ENCODE measurements at places on chromosomes 2 and 18.

- no peak for DNase-seq
Observed at GRCh38 chr18:35172451-35173035, 68.3 kb upstream of the ZNF397 start.

DNA sequence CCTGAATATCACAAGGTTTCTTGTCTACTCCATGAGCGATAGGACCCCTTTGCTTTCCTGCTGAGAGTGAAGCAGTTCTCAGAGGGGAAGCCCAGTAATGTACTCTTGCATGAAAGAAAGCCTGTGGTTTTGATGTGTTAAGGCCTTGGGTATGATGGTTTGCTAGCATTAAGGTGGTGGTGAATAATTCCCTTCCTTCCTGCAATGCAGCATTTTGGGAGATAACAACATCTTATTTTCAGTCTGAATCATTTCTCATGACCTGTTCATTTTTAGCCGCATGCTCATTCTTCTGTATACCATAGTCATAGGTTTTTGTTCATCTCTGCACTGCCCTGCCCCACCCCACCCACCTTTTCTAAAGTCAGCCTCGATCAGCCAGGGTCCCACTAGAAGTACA, 66.2 kb downstream of the HNMT start:
- no peak for DNase-seq

DNA sequence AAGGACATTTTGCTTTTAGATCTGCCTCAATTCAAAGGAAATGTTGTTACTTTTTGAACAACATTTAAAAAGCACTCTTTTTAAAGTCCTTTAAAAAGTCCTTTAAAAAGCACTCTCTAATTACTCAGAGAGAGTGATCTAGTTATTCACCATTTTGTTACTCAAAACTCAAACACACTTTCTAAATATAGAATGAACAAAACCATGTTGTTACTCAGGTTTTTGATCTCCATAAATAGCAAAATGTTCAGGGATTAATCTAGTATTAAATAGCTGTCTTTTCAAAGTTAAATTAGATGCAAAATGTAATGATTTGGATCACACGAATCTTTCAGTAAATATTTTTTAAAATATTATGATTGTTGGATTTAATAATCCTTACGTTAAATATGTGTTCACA, 143.5 kb upstream of the BOD1L2 start:
- no peak for DNase-seq

- peak; percentile 21 for DNase-seq
Observed at GRCh38 chr2:177334940-177335543, 57.5 kb upstream of the AGPS start.

DNA sequence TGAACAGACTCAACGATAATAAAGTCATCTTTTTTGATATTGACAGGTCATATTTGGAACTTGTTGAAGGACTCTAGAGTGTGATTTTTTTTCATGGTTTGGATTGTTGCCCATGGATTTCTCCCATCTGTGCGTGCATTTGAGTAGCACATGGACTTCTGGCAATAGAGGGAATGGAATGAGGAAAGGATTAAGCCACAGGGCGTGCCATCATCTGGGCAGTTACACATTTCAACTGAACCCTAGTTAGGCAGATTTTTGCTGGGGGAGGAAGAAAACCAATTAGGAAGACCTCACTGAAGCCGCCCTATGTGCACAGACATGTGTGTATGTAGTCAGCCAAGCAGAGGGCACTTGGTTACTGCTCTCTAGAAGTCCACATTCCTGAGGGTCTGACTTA, 72.6 kb downstream of the TPGS2 start:
- peak; percentile 50 for DNase-seq

DNA sequence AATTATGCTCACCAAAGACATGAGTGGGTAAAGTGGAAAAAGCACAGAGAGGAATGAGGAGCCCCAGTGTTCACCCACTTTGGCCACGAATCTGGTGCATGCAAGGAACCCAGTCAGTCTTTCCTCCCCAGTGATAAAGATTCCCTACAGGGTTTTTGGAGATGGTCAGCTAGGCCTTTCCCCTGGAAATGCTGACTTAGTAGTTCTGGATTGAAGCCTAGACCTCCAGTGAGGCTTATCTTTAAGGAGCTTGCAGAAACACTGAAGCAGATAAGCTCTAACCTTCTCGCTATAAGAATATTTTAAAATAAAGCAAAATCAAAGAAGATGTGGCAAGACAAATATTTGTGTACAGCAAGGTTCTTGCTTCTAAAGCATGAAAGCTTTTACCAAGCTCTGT, 178.3 kb upstream of the CCDC68 start:
- DNase-seq, result no peak

- DNase-seq, result peak; percentile 4
Observed at GRCh38 chr18:26746398-26746797, 119.1 kb downstream of the AQP4 start.

DNA sequence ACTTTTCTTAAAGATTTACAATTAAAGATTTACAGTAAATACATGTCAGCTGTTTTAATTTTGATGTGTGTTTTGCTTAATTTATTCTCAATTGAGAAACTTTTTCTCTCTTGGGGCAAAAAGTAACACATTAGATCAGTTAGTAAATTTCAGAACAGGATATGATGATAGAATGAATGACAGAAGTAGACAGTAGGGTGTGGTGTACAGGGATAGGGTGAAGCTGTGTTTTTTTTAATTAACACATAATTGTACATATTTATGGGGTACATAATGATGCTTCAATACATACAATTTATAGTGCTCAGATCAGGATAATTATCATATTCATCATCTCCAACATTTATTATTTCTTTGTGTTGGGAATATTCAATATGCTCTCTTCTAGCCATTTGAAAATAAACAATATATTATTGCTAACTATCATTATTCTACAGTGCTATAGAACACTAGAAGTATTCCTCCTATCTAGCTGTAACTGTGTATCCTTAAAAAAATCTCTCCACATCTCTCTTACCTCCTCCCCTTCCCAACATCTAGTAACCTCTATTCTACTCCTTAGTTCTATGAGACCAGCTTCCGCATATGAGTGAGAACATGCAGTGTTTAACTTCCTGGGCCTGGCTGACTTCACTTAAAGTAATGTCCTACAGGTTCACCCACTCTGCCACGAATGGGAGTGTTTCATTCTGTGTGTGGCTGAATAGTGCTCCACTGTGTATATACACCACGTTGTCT, 175.2 kb downstream of the SNTG2 start:
- no peak for DNase-seq

DNA sequence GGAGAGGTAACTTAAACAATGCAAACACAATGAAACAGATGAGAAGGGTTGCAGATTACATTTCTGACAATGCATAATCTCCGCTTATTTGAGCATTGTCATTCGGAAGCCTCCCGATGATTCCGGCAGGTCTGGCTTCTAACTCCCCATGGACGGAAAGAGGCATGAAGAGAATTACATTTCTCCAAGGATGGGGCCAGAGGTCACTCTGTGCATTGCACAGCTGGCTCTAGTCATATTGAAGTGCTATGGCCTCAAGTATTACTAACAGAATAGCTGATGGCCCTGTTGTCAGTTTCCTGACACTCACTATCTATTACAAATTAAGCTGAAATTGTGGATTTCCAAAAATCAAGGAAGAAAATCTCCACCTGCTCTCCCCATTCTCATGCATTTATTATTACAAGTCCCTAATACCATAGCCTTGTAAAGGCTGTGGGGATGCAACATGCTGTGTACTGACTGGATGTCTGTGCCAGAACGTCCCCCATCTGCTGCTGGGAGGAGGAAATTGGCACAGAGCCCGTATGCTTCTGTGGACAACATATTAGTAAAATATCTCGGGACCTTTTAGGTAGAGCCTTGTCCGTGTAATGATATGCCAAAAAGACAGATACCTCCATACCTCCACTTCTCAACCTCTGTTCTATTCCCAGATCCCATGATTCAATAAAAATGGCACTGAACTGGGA, 168.1 kb downstream of the SETBP1 start:
- DNase-seq, result no peak

DNA sequence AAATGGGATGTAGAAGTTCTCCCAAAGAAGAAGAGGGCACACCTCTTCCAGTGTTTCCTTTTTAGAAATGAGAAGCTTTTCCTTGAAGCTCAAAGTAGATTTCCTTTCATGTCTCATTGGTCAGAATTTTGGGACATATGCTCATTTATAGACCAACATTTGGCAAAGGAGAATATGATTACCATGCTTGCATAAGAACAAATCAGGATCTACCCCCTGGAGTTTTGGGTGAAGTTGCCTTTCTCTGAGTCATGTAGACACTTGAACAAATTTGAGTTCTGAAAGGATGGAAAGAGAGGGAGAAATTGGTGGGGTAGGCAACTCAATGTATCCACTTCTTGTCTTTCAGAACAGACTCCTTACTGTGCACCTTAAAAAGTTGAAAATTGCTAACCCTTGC, 409.0 kb downstream of the SLC4A3 start:
- DNase-seq, result no peak

DNA sequence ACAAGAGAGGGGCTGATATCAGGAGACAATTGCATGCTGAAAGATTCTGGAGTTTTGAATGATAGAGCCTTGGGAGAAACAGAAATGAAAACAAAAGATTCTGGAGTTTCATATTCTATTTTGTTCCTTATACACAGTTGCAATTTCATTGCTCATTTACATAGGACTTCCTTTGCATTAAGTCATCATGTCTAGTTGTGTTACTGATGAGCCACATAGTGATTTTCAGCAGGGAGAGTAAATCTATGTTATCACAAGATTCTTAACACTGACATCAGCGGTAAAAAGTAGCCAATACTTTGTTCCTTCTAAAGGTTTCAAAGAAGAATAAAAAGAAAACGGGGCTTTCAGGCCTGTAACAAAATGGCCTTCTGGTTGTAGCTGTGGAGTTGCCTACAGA, 7.1 kb downstream of the ADAM17 start:
- no peak for DNase-seq

- no peak for DNase-seq
Observed at GRCh38 chr18:58721566-58722239, 50.4 kb downstream of the MALT1 start.

DNA sequence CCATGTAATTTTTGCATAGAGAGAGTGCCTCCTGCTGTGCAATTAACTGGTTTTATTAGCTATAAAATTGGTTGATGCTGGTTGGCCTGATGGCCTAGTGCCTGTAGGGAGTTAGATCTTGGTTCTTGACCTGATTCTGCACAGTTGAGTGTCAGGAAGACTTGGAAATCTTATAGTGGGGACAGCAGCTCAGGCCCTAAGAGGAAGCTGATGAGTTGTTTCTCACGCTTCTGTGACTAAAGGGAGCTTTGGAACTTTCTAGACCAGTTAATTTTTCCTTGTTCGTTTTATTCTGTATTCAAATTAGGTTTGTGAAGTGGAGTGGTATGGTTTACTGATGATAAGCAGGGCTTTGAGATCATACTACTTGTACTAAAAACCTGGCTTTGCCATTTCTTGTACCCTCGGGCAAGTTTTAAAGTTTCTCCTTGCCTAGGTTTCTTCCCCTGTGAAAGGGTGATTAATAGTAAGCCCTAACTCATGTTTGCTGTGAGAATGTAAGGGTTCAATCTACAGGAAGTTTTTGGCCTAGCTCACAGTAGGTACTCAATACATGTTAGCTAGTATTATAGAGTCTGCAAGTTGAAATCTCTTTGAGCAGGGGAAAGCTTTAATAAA, 82.1 kb downstream of the MAP3K20 start:
- no peak for DNase-seq

GRCh38 chr18:62102221-62102620, 84.6 kb downstream of the PIGN start:
- DNase-seq, result no peak

- DNase-seq, result no peak
Observed at GRCh38 chr2:29420999-29421782, 306.0 kb downstream of the CLIP4 start.

DNA sequence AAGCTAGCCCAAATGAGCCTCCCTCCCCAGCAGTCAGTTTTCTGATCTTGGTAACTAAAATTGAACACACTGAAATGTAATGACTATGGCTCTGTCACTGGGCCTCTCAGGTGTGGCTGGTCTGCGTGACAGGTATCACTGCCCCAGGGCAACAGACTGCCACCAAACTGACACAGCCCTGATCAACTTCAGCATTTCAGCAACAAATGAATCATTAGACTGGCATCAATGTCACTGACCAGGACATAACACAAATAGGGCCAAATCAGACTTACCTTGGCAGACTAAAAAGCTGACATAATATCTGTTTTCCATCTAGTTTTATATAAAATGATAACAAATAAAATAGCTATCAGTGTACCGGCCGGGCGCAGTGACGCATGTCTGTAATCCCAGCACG, 290.8 kb upstream of the CHAC2 start:
- DNase-seq, result no peak

- no peak for DNase-seq
Observed at GRCh38 chr2:28982381-28982950, 1.4 kb downstream of the TOGARAM2 start.

DNA sequence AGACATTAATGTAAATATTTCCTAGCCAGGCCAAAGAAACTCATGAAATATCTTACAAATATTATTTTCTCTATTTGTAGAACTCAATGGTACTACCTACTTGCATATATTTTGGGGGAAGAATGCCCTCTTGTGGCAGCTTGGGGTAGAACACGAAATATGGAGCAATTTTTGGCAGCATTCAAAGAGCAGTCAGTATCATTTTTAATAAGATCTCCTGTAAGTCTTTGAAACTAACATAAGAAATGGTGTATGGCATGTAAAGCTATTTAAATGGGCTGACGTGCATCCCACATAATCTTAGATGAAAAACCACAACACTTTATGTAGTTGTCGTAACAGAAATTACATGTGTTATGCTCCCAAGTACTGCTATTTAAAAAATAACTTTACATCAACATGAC, 62.3 kb upstream of the CCDC195 start:
- peak; percentile 45 for DNase-seq

DNA sequence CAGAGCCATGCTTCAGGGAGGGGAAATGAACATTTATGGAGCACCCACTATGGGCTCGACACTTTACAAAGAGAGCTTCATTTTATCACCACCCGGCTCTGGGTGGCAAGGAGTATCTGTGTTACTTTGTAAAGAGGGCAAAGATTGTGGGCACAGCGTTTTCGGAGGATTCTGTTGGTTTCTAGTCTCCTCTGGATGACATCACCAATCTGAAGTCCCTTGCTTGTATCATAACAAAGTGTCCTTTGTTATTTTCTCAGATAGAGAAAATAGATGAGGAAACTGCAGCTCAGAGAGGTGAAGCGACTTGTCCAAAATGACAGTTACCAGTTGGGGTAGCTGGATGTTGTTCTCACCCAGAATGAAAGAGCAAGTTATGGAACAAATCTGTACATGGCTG, 162.8 kb downstream of the GLI2 start:
- no peak for DNase-seq

DNA sequence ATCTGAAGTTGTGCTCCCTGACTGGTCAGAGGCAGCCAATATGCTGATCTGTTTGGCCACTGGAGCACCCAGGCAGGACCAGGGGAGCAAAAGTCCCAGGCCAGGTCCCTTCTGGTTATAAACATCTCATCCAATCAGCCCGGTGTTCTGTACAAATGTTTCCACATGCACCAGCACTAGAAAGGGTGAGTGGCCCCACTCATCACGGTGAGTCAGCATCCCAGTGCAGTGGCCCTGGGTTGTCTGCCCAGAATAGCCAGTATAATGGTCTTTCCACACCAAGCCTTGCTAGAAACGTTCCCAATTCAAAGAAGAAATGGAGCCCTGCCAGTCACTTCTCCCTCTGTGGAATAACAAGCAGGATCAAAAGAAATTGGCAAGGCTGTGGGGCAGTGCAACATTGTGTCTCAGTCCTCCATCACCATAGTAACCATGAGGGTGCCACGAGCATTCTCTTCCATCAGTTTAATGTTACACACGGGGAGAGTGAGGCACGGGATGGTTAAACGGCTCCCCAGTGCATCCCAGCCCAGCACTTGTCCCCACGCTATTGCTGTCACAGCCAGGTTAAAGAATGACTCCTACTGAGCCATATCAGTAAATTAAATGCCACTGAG, 174.9 kb downstream of the SEPTIN10 start:
- DNase-seq, result peak; percentile 70

Data from GM04504 (cell line).